ENCODE measurements at places on chromosomes 6 and 20.

DNA sequence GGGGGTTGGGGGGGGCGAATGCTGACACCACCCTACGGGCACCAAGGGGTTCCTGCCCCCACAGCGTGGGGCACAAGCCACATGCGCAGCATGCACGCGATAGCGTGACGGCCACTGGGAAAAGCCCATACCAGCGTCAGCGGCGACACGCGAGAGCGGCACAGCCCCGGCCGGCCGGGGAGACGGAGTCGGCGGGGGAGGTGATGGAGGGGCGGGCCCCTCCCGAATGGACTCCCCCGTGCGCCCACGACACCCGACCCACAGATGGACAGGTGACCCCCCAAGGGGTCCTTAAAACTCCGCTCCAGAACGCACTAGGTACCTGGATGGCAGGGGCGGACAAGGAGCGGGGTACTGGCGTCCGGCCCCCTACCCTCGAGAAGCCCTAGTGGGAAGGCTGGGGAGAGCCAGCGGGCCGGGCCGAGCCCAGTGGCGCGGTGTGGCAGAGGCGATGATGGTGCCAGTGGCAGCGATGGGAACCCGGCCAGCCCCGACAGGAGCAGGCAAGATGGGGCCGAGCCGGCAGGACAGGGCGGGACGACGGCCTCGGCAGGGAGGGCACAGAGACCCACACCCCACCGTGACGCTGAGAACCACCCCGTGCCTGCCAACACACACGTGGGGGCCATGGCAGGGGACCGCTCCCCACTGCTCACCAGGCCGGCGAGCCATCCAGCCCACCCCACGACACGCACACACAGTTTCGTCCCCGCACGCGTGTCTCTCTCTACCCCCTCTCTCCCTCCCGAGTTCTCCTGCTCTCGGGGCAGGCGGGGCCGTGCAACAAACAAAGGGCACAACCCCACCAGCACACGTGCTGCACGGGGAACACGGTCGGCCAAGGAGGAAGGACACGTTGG is 1959.8 kb upstream of the DEFB115 start:
- DNase-seq, result no peak

DNA sequence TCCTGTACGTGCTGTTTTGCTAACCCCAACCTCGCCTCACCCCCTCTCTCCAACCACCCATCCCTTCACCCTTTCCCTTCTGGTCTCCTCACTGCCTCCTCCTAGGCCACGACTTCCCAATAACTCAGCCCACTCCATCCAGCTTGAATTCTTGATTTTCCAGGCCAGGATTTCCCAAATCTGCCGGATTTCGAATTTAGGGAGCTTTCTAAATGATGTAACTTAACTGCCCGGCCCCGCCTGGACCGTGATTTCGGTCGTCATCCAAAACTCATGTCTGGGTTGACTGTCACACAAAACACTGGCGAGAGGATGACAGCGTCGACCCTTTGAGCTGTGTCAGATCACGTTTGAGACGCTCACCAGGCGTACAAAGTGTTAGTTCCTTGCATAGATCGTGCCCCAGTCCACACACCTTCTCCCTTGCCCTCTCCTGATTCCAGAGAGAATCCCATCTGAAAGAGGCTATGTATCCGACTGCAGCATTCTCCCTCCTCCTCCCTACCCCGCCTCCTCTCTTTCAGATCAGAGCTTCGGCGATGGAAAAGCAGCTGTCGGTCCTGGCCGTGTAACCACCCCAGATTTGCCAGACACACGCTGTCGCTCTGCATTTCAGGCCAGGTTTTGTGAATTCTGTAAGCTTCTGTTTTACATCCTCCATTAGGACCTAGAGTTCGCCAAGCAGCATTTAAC is 168.2 kb downstream of the GPX5 start:
- no peak for DNase-seq

GRCh38 chr6:71181565-71181964 is 107.0 kb upstream of the OGFRL1 start:
- DNase-seq, result no peak

GRCh38 chr6:126123226-126123625 is 136.9 kb downstream of the TRMT11 start:
- no peak for DNase-seq

GRCh38 chr6:149922642-149923326 is at the start of gene RAET1G:
Gene RAET1G (minus strand): TSS chr6:149923121. CDS start chr6:149923010, 111 bp downstream.
- peak; percentile 72 for DNase-seq

DNA sequence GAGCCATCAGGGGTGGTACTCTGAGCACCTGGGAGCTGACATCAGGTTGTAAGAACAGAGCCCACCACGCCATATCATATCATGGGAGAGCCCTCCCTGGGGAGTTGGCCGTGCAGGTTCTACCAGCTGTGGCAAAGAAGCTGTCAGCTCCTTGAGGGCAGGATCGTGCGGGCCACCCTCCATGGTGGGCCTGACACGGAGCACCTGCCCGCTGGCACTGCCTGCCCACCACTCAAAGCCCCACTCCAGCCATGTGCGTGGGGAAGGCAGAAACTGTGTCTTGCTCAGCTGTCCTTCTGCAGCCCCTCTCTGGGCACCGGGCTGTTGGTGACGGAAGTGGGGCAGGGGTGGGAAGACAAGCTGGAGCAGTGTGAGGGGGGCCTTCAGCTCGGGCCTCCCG is 14.3 kb downstream of the PRPH2 start:
- no peak for DNase-seq

GRCh38 chr6:36130667-36131510 is 576 bp downstream of the MAPK13 start:
- peak; percentile 34 for DNase-seq

DNA sequence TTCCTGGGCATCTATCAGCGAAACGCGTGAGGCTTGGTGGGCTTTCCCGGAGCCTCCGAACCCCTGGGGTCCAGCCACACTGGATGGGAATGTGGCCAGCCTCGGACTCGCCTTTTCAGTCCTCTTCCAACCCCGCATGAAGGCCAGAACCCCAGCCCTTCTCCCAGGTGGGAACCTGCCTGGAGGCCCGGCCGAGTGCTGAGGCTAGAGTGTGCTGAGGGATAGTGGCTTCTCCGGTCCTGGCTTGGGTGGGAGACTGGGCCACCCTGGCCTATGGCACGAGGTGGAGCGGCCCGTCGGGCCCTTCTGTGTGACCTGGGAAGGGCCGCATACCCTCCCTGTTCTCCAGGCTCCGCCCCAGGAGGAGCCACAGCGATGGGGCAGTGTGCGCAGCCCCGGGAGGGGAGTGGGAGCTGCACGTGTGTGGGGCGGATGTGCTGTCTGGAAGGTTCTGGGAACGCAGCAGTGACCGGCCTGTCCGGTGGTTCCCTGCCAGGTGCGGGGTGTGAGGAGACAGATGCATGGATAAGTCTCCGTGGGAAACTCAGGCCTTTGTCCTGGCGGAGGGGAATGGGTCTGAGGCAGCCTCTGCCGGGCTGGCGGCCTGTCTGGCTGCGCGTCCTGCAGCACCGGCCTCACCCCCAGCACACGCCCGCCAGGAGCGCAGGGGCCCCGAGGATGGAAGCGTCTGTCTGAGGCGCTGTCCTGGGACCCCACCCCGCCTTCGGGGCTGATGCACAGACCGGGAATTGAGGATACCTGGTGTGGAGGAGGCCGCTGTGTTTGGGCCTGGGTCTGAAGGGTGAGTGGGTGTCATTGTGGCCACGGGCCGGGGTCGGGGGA is 1.1 kb upstream of the BHLHE23 start:
- no peak for DNase-seq

- no peak for DNase-seq
Measured at GRCh38 chr20:924639-925038, 8.5 kb upstream of the ANGPT4 start.

- DNase-seq, result no peak
Measured at GRCh38 chr20:53489528-53489927, 104.1 kb downstream of the ZNF217 start.

- DNase-seq, result no peak
Measured at GRCh38 chr6:44036699-44037101, 90.6 kb downstream of the MRPL14 start.

DNA sequence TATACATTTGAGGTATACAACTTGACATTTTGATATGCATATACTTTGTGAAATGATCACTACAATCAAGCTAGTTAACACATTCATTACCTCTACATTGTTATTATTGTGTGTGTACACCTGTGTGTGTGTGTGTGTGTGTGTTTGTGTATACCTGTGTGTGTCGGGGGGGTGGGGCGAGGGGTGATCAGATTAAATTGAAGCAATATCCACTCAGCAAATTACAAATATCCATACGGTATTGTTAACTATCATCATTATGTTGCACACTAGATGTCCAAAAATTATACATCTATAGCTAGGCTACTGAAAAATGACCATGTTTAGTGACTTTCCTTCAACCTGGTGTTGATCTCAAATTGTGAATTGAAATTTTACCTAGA is 1.8 kb downstream of the RHAG start:
- DNase-seq, result no peak

- DNase-seq, result no peak
Measured at GRCh38 chr6:15493437-15494168, 169.2 kb downstream of the DTNBP1 start.

- no peak for DNase-seq
Measured at GRCh38 chr6:154621686-154622085, 111.2 kb upstream of the CNKSR3 start.

DNA sequence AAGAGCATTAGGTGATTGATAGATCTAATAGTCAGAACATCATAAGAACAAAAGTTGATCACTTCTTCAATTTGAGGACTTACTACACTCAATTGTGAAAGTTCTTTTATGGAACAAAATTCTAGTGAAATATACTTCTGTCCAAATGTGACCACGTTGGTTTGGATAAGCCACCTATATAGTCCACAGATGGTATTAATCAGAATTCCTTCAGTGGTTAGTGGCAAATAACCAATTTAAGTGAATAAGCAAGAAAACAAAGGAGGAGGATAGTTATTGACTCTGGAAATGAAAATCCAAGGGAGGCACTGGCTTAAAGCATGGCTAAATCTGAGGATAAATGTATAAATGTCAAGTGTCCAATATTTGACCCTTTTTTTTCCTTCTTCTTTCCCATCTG is 268.5 kb upstream of the MARCKS start:
- no peak for DNase-seq

- no peak for DNase-seq
Measured at GRCh38 chr20:20272686-20273085, 95.2 kb upstream of the INSM1 start.

DNA sequence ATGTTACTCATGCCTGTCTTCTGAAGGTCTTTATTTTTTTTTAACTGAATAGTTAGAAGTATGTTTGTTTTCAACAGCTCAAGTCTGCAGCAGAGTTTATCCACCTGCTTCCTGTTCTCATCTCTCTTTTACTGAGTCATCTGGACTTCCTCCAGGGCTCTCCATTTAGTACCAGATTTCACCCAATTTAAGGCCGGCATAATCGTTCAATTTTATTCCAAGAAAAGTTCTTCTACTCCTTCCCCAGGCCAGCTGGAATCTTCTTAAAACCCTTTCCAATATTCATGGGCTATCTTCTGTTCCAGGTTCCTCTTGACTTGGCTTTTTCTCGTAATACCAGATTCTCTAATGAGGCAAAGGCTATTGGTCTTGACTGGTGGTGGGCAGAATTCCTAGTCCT is 79.0 kb upstream of the LAMA2 start:
- no peak for DNase-seq

GRCh38 chr20:34024723-34025351 is 31.1 kb downstream of the RALY start:
- no peak for DNase-seq

- no peak for DNase-seq
Measured at GRCh38 chr6:25279748-25280343, 672 bp downstream of the CARMIL1 start.

DNA sequence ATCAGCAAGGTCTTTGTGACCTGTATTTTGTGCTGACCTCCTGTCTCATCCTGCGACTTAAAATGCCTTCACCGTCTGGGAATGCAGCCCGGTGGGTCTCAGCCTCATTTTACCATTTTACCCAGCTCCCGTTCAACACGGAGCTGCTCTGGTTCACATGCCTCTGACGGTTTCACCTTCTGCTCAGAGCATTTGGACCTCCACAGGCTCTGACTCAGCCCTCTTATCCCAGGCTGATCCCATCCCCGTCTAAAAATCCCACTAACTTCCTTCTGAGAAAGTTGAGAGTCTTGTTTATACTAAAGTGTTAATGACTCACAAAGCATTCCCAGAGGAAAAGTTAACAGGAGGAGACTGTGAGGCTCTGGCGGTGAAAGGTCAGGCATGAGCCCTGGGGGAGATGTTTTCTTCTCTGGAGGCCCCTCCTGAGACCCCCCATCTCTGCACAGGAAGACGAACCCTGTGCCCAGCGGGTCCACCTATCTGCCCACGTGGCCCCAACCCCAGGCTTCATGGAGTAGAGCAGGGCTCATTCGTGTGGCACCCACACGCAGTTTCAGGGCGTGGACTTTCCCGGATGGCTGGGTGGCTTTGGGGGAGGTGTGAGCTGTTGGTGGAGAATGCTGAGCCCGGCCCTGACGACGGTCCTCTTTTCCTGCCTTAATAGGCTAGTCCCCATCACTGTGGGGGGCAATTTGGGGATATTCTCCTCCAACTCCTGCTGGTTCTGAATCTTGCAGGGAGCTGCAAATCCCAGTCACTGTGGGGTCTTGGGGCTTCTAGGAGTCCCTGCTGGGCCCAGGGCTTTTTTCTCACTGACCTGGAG is 3.3 kb upstream of the BIRC7 start:
- DNase-seq, result no peak

DNA sequence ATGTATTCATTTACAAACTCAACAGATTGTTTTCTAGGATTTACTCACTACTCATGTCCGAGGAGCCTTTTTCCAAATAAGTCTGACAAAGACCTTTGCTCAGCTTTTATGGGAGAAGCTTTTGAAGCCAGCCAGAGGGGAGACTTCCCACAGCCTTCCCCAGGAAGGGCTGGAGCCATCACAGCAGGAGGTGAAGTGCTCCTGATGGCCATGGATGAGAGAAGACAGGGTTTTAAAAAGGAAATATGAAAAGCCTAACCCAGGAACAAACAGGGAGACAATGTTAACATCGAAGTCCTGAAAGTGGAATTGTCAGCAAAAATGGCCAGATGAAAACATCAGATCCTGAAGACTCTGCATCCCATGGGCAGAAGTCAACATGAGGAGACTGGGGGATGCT is 11.6 kb upstream of the TAGAP start:
- no peak for DNase-seq

DNA sequence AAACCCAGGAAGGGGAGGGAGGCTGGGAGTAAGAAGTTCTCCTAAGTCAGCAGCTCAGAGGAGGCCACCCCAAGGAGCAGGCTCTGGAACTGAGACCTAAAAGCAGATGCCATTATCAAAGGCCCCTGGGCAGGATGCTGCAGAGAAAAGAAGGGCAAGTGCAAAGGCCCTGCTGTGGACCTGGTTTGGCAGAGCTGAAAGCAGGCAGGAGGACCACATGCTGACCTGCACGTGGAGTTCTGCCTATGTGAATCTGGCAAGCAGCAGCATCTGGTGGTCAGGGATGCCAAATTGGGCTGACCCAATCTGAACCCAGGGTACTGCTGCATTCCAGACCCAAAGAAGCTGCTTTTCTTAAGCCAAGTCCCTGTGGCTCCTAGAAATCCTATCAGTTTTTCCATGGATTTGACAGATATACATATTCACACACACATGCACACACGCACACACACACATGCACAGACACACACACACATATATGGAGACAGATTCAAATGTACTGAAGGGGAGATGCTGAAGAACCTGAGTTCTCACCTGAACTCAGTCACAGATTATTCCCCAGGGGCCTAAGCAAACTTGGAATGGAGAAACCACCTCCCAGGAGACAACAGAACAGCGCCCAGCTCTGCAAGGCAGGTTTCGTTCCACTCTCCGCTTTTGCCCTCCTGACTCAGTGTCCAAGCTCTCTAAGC is 119.9 kb downstream of the FOXA2 start:
- DNase-seq, result no peak
